ENCODE measurements at places on chromosomes 11 and 22. TPM values are rescaled to one million over a fixed set of nuclear protein-coding genes. Genes with fewer than 3 reads are reported as not detected.

GRCh38 chr11:118929501-118930093 is 3.9 kb upstream of the BCL9L start:
- DNase-seq, result no peak

DNA sequence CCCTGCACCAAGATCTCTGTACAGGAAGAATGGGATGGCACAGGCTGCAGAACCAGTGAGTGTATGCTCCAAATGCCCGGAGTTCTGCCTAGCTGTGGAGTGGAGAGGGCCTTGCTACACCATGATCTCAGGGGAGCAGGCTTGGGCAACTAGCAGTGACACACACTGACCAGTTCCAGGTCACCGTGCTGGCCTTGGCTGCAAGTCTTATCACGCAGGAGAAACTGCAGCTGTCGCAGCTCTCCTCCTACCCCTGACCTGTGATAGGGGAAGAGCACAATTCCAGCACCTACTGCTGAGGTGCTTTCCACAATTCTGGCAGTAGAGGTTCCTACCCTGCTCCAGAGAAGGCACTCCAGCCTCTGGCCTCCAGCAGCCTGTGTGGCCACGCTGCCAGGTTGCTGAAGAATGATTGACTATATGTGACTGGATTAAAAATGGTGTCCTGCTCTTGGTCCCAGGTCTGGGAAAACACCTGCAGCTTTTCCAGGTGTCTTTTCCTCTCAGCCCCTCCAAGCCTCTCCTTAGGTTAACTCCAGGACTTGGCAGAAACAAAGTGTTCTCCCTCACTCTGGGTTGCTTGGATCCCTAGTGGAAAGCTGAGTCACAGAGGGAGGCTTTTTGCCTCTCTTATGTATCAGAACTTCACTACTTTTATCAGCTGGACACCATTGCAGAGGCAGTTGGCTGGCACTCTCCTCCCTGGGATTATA is 43.3 kb upstream of the PTPN5 start:
- DNase-seq, result no peak

DNA sequence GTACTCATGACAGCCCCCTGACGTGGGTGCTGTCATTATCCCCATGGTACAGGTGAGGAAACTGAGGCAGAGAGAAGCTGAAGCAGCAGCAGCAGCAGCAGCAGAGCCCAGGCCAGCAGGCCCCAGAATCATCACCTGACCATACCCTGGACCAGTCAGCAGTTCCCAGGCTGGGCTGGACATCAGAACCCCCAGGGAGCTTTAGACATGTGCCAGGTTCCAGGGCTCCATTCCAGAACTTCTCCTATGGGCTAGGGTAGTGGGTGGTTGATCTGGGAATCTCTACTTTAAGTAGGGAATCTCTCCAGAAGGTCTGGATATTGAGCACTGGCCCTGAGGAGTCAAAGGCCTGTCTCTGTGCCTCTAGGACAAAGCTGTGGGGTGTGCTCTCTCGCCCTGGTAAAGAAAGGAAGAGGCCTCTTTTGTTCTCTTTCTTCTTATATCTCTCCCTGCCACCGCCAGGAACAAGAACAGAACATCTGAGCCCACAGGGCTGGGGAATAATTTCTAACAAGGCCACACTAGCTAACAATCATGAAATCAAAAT is 26.6 kb downstream of the MAFF start:
- no peak for DNase-seq

DNA sequence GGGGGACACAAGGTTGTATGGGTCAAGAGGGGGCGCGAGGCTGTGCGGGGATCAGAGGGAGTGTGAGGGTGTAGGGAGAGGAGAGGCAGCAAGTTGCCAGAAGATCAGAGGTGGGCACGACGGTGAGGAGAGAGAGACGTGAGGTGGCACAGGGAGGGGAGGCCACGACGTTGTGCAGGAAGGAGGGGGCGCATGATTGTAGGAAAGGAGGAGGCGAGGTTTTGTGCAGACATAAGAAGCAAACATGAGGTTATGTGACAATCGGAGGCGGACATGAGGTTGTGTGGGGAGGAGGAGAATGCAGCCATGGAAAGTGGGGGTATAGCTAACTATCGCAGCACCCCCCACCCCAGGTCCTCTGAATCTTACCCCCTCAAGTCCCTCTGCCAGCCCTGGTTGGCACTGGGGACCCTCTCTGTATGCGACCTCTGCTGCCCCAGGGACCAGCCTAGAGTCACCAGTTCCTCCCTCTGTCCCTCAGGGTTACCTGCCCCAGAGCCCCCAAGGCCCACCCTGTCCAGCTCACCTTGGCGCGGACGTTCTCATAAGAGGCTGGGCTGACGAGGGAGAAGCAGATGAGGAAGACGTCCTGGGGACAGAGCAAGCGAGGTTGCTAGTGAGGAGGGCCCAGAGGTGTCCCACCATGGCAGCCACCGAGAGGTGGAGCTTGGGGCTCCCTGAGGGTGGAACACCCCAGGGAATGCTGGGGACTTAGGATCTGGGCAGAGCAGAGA is 12.5 kb downstream of the RAC2 start:
- no peak for DNase-seq

The APOL4 gene
- 2.7 TPM for total RNA-seq

The TEX12 gene
- 0.23 TPM for total RNA-seq

The CHRM4 gene
- total RNA-seq, result not detected
